ENCODE measurements at places on chromosomes 2 and 18.

DNA sequence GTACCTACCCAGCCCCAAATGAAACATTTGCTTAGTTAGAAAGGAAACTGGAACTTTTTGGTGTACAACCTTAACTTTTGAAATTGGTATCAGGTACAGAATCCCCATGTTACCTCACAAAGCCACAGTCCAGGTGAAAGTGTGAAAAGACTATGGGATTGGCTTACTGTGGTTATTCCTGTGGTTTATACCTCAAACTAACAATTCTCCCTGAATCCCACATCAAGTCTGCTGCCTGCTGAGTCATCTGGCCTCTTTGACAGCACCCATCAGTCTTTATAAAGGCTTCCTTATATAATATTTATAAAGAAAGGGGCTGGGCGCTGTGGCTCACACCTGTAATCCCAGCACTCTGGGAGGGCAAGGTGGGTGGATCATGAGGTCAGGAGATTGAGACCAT, 164.6 kb downstream of the TMEM247 start:
- peak; percentile 23 for DNase-seq

DNA sequence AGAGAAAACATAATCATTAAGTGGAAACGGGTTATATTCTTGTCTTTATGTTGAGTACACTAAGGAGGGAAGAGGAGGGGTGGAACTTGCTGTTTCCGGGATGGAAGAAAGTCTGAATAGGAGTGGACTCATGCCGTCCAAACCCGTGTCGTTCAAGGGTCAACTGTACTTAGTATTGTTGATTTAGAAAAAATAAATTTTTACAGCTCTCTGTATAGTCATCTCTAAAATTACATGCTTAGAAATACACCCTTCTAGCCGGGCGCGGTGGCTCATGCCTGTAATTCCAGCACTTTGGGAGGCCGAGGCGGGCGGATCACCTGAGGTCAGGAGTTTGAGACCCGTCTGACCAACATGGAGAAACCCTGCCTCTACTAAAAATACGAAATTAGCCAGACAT, 29.4 kb downstream of the RIF1 start:
- no peak for DNase-seq

GRCh38 chr2:195151711-195152110, 505.3 kb upstream of the SLC39A10 start:
- no peak for DNase-seq

- no peak for DNase-seq
These were observed 76.2 kb downstream of the FMNL2 start for GRCh38 chr2:152411154-152411553.

DNA sequence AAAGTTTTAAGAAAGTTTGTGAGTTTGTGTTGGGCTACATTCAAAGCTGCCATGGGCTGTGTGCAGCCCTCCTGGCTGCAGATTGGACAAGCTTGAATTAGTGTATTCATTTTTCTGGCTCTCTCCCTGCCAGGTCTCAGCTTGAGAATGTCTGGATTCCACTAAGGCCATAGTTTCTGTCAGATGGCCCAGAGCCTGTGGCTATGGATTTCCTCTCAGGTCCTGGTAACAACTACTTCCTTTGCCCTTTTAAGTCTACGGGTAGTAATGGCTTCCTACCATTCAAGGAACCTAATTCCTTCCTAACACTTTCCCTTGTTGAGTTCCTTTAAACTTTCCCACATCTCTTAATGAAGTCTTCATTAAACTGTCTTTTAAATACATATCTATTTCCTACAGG, 24.3 kb upstream of the PSMD14 start:
- DNase-seq: no peak

- DNase-seq: no peak
These were observed 782.9 kb downstream of the SLC4A3 start for GRCh38 chr2:220410296-220410695.

GRCh38 chr2:86199834-86200177, 549 bp downstream of the MRPL35 start:
- no peak for DNase-seq

DNA sequence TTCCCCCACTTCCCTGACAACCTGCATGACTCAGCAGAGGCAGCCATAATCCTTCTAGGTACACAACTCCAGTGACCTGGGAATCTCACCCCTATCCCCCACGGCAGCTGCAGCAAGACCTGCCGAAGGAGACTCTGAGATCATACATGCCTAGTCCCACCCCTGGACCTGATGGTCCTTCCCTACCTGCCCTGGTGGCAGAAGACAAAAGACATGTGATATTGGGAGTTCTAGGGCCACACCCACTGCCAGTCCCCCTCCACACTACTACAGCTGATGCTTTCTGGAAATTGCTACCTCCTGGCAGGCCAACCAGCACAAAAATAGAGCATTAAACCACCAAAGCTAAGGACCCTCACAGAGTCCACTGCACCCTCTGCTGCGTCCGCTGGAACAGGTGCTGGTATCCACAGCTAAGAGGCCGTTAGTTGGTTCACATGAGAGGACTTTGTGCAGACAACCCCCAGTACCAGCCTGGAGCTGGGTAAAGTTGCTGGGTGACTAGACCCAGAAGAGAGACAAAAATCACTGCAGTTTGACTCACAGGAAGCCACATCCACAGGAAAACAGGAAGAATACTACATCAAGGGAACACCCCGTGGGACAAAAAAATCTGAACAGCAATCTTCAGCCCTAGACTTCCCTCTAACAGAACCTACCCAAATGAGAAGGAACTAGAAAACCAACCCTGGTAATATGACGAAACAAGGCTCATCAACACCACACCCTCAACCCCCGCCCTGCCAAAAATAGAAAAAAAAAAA, 12.5 kb downstream of the MARCO start:
- DNase-seq: no peak

- no peak for DNase-seq
These were observed 84.3 kb upstream of the FZD7 start for GRCh38 chr2:201949181-201949926.

DNA sequence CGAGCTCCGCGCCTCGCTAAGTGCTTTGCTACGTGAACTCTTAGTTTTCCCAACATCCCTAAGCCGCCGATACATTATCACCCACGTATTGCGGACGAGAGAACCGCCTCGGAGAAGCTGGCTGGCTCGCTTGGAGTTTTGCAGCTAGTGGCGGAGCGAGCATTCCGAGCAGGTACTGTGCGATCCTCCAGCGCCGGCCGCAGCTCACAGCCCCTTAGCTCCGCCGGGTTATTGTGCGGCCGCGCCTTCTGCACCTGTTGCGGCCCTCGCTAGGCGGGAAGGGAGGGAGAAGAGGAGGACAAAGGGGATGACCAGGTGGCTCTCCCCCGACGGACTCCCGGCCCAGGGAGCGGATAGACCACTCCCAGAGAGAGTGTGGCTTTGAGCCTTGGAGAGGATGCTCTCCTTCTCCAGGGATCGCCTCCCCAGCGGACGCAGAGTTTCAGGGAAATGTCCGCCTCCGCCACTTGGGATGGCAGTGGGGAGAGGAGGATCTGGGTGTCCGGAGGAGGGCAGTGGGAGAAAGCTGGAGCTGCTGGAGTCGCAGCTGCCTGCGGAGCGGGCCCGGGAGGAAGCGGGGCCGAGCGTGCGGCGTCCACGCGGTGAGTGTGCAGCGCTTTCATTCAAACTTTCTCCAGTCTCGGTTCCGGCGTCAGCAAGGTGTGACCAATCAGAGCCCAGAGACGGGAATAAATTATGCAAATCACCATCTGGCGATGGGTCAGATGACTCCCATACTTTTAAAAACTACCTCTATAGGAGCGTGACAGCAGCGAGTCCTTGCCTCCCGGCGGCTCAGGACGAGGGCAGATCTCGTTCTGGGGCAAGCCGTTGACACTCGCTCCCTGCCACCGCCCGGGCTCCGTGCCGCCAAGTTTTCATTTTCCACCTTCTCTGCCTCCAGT, at the start of gene LIPG:
Gene LIPG, plus strand, starts transcription at position 769 of the 905 bp plus-strand sequence. CDS start 252 bp downstream, outside the sequence.
- DNase-seq: peak; percentile 78

DNA sequence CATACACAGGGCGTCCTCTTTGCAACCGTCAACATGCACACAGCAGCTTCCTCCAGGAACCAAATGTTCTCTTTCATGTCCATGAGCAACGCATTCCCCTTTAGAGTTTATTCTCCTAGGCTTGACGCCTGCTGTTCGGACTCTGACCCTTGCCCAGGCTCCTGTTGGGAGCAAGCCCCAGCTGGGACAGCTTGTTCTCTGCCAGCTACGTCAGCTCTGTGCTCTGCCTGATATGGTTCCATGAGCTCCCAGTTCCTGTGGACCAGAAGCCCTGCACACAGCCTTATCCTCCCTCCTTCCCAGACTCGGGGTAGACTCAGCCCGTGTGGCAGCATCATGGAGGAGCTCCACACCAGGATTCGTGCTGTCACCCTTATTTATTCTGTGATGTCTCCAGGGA, 253.1 kb upstream of the PXDN start:
- DNase-seq: no peak

- no peak for DNase-seq
These were observed 90.1 kb downstream of the ALPK2 start for GRCh38 chr18:58538604-58539386.

- DNase-seq: no peak
These were observed 28.2 kb upstream of the ATG16L1 start for GRCh38 chr2:233223059-233223894.

DNA sequence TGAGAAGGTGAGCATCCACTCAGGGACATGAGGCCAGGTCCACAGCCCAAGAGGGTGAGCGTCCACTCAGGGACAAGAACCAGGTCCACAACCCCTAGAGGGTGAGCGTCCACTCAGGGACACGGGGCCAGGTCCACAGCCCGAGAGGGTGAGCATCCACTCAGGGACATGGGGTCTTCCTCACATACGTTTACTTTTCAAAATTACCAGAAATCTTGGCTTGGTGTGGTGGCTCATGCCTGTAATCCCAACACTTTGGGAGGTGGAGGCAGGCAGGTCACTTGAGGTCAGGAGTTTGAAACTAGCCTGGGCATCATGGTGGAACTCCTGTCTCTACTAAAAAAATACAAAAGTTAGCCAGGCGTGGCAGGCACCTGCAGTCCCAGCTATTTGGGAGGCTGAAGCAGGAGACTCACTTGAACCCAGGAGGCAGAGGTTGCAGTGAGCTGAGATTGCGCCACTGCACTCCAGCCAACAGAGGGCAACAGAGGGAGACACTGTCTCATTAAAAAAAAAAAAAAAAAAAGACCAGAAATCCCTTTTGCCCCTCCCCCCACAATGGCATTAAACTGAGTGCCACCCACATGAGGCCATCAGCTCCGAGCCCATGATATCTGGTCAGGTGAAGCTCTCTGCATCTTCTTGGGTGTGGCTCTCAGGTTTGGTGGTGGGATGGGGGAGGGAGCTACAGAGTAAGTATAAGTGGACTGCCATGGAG, 9.0 kb upstream of the MBP start:
- DNase-seq: no peak

- no peak for DNase-seq
These were observed 263.4 kb downstream of the NEDD4L start for GRCh38 chr18:58307441-58307840.

DNA sequence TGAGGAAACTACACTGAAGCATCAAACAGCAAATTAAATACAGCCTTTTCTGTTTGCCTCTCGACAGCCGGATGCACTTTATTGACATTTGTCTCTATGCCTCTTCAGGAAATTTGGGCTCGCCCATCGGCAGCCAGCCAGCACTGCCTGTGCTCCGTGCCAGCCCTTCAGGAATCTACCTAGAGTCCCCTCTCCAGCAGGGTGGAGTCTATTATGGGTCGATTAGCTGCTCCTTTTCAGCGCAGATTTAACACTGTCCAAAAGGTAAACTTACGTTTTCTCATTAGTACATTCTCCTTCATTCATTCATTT, 91.5 kb downstream of the MYCN start:
- no peak for DNase-seq

- DNase-seq: no peak
These were observed 1.3 kb downstream of the TANC1 start for GRCh38 chr2:158969715-158970240.

DNA sequence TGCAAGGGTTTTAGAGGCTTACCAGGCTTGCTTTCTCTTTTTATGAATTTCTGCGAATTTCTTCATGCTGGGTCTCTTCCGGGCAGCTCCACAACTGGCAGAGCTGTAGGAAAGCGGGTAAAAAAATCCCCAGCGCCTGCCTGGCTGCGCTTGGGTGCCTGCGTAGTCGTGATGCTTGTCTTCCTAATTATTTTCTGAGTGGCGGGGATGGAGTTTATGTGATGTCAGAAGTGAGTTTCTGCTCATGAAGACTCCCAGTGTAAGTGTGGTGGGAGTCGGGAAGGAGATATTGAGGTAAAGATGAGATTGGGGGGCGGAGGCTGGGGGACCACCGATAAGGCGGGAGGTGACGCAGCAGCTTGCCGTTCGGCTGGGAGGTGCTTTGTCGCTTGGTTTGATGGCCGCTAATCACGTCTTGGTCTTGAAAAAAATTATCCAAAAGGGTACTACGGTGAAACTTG, 229.8 kb downstream of the LDLRAD4 start:
- no peak for DNase-seq

DNA sequence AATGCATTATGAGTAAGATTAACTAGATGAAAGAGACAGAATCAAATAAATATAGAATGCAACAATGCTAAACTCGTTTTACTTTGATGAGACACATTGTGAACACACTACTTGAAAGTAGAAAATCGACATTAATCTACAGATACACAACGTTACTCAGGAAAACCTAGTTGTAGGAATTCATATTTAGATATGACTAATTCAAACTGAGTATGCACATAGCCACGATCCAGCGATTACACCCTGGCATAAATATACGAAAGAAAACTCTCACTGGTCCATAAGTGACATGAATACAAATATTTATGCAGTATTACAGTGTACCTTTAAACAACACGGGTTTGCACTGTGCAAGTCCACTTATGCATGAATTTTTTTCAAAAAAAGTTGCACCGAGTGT, 485.6 kb downstream of the TMX3 start:
- no peak for DNase-seq

GRCh38 chr2:191846515-191847476, at the start of gene CAVIN2:
TSS of gene CAVIN2 (minus strand) at chr2:191847088. CDS start at chr2:191846925, 163 bp downstream.
- peak; percentile 45 for DNase-seq

- DNase-seq: no peak
These were observed 731.5 kb downstream of the LRP1B start for GRCh38 chr2:141399270-141399669.

DNA sequence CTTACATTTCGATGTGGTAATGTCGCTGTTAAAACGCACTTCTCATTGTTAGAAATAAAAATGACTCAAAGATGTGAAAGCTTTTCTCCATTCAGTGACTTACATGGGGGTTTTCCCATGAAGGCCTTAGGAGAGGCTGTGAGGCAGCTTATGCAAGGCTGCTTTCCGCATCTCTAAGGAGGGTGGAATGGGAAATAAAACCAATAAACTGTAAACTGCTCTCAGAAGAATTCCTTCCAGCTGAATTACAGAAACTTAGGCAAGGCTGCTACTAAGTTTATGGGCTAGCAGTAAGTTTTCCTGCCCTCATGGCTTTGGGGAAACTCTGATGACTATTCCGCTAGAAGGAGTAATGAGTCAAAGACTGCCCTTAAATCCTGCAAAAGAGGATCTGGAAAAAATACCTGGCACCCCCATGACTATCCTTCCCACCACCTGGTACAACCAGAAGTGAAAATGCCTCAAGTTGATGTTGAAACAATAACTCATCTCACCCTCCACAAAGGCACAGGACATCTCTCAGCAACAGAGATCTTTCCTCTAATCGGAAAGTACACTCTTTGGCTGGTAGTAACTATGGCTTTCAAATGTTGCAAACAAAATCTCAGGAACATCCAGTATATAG, 97.7 kb upstream of the SMAD7 start:
- DNase-seq: no peak
